ENCODE measurements at places on chromosomes 12 and 14. TPM values are rescaled to one million over a fixed set of nuclear protein-coding genes. Genes with fewer than 3 reads are reported as not detected.

Gene PMCH
- not detected for total RNA-seq

Gene SLCO1C1
- total RNA-seq, result not detected

Gene OR6C2
- not detected for total RNA-seq

Gene SPRYD3
- 31.2 TPM for total RNA-seq

Gene SNAPC1
- 6.4 TPM for total RNA-seq
